ENCODE measurements at places on chromosomes 16 and 17.

GRCh38 chr16:505479-506245 lies 21.9 kb upstream of the CAPN15 start:
- no peak overlapping the region for H3K27ac ChIP-seq
- no peaks in the 10 kb centered on the region for H3K4me1 ChIP-seq
- no peak for DNase-seq
- H3K36me3 ChIP-seq = peaks cover 5% of the 10 kb centered on the region

- no peaks in the 10 kb centered on the region for H3K4me1 ChIP-seq
- no peak for DNase-seq
- no peak overlapping the region for H3K27ac ChIP-seq
- H3K36me3 ChIP-seq = no peaks in the 10 kb centered on the region
- no peaks in the 10 kb centered on the region for H3K27me3 ChIP-seq
- no peak overlapping the region for H3K4me3 ChIP-seq
These were observed 164.1 kb upstream of the TOM1L1 start for GRCh38 chr17:54736573-54736972.

- DNase-seq = no peak
- no peaks in the 10 kb centered on the region for H3K27me3 ChIP-seq
- peak overlapping the region; percentile 65 for H3K4me3 ChIP-seq
- H3K4me1 ChIP-seq = peaks cover 56% of the 10 kb centered on the region
- H3K36me3 ChIP-seq = no peaks in the 10 kb centered on the region
These were observed 1.7 kb downstream of the HEXIM1 start for GRCh38 chr17:45149669-45150664.

GRCh38 chr16:74718741-74719610 lies 18.3 kb upstream of the MLKL start:
- H3K4me1 ChIP-seq = no peaks in the 10 kb centered on the region
- H3K27ac ChIP-seq = no peak overlapping the region
- H3K27me3 ChIP-seq = no peaks in the 10 kb centered on the region
- H3K4me3 ChIP-seq = no peak overlapping the region
- DNase-seq = no peak

DNA sequence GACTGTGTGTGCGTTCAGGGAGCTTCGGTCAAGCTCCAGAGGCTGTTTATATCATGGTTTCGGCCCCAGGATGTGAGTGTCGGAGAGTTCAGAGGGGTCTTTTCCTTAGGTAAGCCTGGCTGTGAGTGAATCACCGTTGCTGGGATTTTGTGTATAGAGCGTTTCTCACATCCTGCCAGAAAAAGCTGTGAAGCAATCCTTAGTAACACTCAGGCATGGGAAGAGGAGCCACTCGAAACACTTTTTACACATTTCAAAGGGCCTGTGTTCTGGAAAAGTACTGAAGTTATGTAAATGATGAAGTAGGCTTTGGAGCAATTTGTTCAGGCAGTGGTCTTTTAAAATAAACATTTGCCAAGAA lies 662 bp downstream of the PGS1 start:
- H3K27ac ChIP-seq = peak overlapping the region; percentile 89
- H3K4me3 ChIP-seq = peak overlapping the region; percentile 87
- H3K4me1 ChIP-seq = peaks cover 52% of the 10 kb centered on the region
- no peaks in the 10 kb centered on the region for H3K27me3 ChIP-seq

- H3K27me3 ChIP-seq = no peaks in the 10 kb centered on the region
- H3K27ac ChIP-seq = no peak overlapping the region
- no peak overlapping the region for H3K4me3 ChIP-seq
These were observed 1.1 kb downstream of the CTRB1 start for GRCh38 chr16:75219838-75220237.

DNA sequence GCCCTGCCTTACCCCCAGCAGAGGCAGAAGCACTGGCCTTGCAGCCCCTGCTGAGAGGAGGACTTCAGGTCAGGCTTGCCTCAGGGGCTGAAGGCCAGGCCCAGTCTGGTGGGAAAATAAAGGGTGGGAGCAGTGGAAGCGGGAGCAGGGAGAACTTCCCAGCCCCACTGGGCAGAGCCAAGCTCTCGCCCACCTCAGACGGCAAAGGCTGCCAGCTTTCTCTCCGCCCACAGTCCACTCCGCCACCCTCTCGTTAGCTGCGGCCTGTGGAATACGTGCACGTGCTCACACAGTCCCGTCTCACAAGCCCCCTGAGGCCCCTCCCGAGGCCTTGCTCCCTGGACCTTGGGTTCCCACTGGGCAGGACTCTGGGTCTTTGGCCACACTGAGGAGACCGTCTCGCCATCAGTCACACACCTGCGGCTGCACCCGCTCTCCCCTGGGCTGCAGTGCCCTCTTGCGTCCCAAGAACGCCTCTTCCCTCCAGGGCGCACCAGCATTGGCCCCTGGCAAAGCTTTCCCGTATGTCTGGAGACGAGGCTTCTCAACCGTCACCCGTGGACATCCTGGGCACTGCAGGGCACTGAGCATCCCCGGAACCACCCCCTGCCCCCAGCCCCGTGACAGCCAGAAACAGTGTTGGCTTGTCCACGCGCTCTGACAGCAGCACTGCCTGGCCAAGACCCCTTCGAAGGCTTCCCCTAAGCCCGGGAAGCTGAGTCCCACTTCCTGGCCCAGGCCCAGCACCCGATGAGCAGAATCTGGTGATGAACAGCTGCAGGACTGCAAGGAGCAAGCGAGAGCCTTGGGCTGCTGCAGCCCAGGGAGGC lies 8.3 kb downstream of the MRPL28 start:
- no peak overlapping the region for H3K27ac ChIP-seq
- H3K36me3 ChIP-seq = peaks cover 9% of the 10 kb centered on the region
- no peaks in the 10 kb centered on the region for H3K27me3 ChIP-seq
- H3K4me1 ChIP-seq = no peaks in the 10 kb centered on the region
- no peak overlapping the region for H3K4me3 ChIP-seq

DNA sequence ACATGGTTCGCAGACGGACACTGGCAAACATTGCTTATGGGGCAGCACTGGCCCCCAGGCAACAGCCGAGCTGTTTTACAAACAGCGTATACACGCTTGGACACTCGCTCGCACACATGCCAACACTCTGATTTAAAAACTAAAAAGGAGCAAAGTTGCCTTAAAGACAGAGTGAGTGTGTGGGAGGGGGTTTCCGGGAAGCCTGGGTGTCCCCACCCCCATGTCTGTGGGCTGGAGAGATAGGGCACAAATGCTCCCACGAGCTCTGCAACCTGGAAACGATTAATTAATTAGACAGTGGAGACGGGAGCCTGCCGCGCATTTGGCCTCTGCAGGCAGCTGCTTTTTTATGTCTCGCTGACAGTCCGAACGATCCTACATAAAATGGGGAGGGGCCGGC lies 107.9 kb upstream of the ZNF469 start:
- no peaks in the 10 kb centered on the region for H3K36me3 ChIP-seq
- H3K4me3 ChIP-seq = no peak overlapping the region
- peak overlapping the region; percentile 70 for H3K27ac ChIP-seq
- H3K27me3 ChIP-seq = no peaks in the 10 kb centered on the region

DNA sequence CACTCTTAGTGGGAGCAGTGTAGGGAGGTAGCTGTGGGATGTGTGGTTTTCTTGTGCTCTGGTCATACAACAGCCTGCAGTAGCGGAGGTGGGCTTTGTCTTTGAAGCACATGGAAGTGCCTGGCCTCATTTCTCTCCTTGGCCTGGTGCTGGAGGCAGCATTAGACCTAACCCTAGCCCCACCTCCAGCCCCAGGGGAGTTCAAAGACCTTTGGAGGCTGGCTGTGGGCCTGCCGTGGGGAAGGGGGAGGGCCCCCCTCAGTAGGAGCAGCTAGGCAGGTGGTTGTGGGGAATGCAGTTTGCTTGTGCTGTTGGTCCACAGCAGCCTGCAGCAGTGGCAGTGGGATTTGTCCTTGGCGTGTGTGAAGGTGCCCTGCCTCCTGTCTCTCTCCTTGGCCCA lies 91.7 kb downstream of the BCAS3 start:
- no peak overlapping the region for H3K27ac ChIP-seq
- H3K4me1 ChIP-seq = no peaks in the 10 kb centered on the region
- H3K27me3 ChIP-seq = no peaks in the 10 kb centered on the region
- no peaks in the 10 kb centered on the region for H3K36me3 ChIP-seq
- no peak overlapping the region for H3K4me3 ChIP-seq

DNA sequence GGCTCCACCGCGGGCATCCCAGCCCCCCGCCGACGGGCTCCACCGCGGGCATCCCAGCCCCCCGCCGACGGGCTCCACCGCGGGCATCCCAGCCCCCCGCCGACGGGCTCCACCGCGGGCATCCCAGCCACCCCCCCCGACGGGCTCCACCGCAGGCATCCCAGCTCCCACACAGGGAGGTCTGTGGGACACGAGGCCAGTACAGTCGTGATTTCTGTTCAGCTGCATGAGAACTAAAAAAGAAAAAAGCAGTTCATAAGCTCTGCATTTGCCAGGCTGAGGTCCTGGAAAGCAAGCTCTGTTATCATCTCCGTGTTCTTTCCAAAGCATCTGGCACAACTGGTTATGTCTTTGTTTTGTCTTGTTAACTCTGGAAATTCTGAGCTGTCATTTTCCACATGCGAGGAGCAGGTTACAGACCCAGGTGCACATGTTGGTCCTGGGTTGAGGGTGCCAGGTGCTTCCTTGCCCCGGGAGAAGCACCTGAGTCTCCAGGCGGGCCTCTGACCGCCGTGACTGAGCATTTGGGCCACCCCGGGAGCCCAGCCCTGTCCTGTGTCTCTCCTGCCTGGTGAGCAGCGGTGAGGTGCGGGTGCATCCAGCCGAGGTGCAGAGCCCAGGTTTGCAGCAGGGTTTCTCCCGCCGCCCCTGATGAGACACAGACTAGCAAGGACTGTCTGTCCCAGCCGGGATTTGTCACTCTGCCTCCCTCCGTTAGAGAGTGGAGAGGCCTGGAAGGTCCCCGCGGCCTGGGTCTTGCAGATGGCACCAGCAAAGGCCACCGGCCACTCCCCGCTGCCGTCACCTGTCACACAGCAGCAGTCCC lies 9.9 kb upstream of the WFIKKN1 start:
- peak overlapping the region; percentile 81 for H3K27ac ChIP-seq
- no peaks in the 10 kb centered on the region for H3K27me3 ChIP-seq
- no peaks in the 10 kb centered on the region for H3K36me3 ChIP-seq

DNA sequence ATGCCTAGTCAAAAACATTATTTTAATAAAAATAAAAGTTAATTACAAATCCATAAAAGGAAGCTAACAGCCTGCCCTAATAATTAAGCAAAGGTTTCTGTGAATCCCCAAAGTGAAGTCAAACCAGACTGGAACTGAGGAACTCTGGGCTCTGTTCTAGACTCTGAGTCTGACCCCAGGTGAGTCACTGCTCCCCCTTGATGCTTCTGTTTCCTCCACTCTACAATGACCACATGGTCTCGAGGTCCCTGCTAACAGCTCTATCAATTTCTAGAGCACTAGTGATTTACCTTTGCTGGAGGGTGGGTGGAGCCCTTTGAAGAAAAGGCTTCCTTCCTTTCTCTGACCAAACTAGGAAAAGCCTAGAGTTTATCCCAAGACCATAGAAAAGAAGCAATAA lies 32.4 kb downstream of the XPO6 start:
- H3K27me3 ChIP-seq = no peaks in the 10 kb centered on the region
- peaks cover 32% of the 10 kb centered on the region for H3K4me1 ChIP-seq
- no peak overlapping the region for H3K4me3 ChIP-seq
- no peaks in the 10 kb centered on the region for H3K36me3 ChIP-seq
- no peak overlapping the region for H3K27ac ChIP-seq
- no peak for DNase-seq

- no peak overlapping the region for H3K4me3 ChIP-seq
- H3K27ac ChIP-seq = no peak overlapping the region
- H3K4me1 ChIP-seq = peaks cover 10% of the 10 kb centered on the region
- DNase-seq = no peak
- no peaks in the 10 kb centered on the region for H3K27me3 ChIP-seq
These were observed 22.8 kb upstream of the PVALEF start for GRCh38 chr17:81142301-81143199.

DNA sequence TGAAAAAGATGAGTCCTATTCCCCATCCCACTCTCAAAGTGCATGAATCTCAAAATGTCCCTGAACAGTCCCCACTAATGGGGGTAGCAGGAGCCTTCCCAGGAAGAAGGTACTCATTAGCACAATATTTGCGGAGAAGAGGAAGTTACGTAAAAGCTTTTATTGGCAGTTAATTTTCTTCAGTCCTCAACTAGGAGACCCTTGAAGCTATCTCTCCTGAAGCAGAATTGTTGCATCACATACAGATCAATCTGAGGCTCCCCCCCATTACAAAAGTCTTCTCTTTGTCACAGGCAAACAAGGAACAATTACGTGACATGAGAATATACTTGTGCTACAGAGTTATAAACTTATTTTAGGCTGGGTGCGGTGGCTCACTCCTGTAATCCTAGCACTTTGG lies 14.2 kb downstream of the SLFN12L start:
- H3K4me3 ChIP-seq = no peak overlapping the region
- no peaks in the 10 kb centered on the region for H3K27me3 ChIP-seq
- no peak for DNase-seq
- no peak overlapping the region for H3K27ac ChIP-seq

DNA sequence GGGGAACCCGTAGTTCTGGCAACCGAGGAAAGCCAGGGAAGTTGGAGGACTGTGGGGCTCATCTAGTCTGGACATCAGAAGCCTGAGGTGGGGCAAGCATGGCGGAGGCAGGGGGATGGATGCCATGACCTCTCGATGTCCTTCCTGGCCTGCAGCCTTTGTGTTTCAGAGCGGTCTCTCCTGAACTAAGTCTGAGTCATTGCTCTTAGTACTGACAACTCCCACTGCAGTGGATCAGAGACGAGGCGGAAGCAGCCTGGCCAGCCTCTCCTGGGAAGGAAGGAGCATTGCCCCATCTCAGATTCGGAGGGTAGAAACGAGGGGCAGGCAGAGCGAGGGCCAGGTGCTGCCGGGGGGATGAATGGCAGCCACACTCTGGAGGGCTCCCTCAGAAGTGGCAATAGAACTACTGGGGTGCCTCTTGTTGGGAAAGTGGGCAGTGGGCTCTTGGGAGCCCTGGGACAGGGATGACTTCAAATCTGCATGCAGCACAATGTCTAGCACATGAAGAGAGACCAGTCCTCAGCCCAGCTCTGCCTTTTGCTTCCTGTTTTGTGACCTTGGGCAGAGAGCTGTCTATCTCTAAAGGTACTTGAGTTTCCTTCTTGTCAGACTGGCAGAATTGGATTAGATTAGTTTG lies 3.6 kb upstream of the STAC2 start:
- DNase-seq = no peak
- no peaks in the 10 kb centered on the region for H3K36me3 ChIP-seq
- H3K27me3 ChIP-seq = no peaks in the 10 kb centered on the region

DNA sequence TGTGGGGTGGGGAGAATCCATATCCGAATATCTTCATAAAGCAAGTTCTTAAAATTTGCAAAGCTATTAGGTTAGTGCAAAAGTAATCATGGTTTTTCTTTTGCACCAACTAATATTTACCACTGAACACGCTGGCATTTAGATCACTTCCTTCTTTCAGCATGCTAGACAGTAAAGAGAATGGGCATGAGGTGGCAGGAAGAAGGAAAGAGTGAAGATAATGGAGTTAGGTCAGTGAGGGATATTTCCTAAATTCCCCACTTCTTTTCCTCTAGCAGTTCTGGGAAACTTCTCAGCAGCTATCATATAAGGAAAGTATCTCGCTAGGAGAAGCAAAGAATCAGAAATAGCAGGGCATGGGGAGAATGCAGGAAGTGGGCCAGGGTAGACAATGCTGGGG lies 39.0 kb downstream of the SLC6A4 start:
- DNase-seq = no peak
- no peaks in the 10 kb centered on the region for H3K36me3 ChIP-seq
- no peaks in the 10 kb centered on the region for H3K27me3 ChIP-seq
- H3K4me3 ChIP-seq = no peak overlapping the region

- peak; percentile 65 for DNase-seq
- no peaks in the 10 kb centered on the region for H3K27me3 ChIP-seq
- H3K4me3 ChIP-seq = no peak overlapping the region
- H3K36me3 ChIP-seq = no peaks in the 10 kb centered on the region
These were observed 267.1 kb upstream of the TNRC6C start for GRCh38 chr17:77691216-77692085.

- H3K27me3 ChIP-seq = no peaks in the 10 kb centered on the region
- H3K4me3 ChIP-seq = no peak overlapping the region
- no peak overlapping the region for H3K27ac ChIP-seq
- peaks cover 9% of the 10 kb centered on the region for H3K4me1 ChIP-seq
- no peaks in the 10 kb centered on the region for H3K36me3 ChIP-seq
These were observed 1.2 kb downstream of the FSCN2 start for GRCh38 chr17:81529437-81529803.

All from vagina (tissue), 2 donors.